ENCODE measurements at places on chromosomes 4 and X.

GRCh38 chr4:8010618-8011017, 71.0 kb upstream of the AFAP1 start:
- DNase-seq = no peak

GRCh38 chrX:151687635-151688034, 7.6 kb upstream of the PRRG3 start:
- no peak for DNase-seq

DNA sequence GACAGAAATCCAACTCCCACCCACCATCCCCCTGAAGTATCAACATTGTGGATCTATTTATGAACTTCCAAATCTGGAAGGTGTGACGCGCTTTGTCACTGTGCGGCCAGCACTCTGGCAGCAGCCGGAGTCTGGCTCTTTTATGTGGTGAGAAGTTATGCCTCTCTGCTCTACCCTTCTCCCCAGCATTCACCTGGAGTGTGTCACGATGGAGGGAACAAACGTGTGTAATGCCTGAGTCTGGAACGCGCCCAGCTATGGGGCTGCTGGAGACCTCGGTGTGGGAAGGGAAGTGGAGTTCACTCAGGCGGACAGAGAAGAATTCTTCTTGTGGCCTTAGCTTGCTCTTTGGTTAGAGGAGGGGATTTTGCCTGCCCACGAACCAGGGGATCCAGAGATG, 222.1 kb upstream of the RPL34 start:
- no peak for DNase-seq

GRCh38 chr4:2406920-2407319, 11.5 kb downstream of the ZFYVE28 start:
- DNase-seq = no peak

- DNase-seq = no peak
These were observed 14.1 kb downstream of the PAPSS1 start for GRCh38 chr4:107705742-107706556.

- DNase-seq = no peak
These were observed 80.2 kb downstream of the C4orf51 start for GRCh38 chr4:145760176-145760575.

DNA sequence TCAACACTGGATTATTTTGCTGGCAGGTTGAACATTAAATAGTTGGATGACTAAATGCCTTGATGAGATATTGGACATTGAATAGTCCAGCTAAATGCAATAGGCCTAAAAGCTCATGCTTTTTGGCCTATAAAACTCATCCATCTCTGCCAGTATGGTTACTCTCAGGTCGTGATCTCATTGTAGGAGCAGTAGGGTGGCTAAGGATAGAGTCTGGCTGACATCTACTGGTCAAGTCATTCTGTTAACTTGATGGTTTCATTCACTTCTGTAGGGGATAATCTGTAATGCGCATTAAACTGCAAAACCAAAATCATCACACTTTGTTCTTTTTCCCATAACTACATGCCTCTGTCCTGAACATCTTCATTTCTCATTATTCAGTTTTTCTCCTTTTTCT, 227.0 kb downstream of the DKK2 start:
- DNase-seq = no peak

DNA sequence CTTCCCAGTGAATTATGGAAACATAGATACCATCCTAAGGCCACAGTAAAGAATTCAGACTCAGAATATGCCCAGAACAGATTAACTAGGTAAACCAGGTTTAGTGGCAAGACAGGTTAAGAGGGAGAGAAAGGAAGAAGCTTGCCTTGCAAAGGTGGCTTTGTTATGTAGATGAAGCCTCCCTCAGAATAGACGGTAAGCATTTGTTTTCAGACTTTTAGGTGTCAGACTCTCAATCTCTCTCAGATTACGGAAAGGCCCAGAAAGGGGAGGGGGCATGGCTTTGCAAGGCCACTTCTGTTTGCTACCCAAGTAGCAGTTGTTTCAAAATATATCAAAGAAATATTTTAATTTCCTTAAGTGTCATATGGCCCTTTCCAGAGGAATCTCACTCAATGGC, 457.1 kb upstream of the BOD1L1 start:
- DNase-seq = no peak

GRCh38 chrX:16643176-16643575, 6.8 kb upstream of the S100G start:
- DNase-seq = no peak

GRCh38 chr4:59565836-59566235, 1634.3 kb upstream of the ADGRL3 start:
- no peak for DNase-seq

- no peak for DNase-seq
These were observed 4.9 kb downstream of the OPHN1 start for GRCh38 chrX:68428431-68428830.

DNA sequence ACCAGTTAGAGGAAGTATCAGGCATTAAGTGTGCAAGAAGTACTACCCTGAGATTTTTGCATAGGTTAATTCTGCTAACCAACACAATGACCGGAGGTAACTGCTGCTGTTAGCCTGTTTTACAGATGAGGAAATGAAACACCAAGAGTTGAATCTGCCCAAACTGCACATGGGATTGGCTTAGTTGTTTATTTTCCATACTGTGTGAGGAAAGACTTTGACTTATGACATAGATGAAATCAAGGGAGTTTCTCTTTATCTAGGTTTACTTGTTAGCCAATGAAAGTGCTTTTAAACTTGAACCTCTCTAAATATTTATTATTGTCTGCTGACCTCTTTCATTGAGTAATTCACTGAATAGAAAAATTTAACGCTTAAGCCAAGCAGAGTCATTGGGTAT, 10.3 kb downstream of the GUCY1B1 start:
- no peak for DNase-seq

GRCh38 chr4:55020131-55020530, 105.3 kb downstream of the KDR start:
- DNase-seq = no peak

DNA sequence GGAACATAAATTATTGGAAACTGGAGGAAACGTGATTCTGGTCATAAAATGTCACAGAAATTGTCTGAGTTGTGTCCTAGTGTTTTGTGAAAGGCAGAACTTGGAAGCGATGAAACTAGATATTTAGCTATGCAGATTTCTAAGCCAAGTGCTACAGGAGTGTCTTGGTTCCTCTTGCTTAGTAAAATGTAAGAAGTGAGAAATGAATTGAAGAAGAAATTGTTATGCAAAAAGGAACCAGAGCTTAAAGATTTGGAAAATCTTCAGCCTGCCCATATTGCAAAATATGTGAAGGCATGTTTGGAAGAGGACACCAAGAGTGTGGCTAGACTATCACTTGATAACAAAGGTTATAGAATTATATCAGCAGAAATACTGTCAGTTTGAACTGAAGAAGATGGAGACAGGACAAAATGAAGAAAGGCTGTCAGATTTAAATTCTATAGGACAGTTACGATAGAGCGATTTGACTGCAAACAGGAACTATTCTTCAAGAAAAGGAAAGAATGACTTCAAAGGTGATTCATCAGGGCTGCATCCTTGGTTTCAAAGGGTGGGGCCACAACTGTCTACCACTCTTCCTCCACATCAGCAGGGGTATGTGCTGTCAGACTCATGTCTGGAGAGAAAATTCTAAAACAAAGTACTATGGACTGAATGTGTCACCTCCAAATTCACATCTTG, 9.4 kb upstream of the CDS1 start:
- DNase-seq = no peak

DNA sequence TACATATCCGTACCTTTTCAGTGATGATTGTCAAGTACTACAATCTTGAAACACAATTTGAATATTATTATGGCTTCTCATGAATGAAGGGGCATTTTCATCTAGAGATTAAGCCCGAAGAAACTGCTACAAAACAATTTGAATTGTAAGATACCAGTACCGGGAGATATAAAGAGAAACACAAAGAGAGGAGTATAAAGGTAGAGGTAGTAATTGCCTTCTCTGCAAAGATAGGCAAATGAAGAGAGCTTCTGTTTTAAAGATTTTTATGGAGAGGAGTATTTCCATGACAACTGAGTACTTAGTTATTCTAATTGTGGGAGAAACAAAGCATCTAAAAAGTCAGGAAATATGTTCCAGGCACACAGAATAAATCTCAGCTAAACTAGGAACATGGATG, 25.3 kb upstream of the KCNIP4 start:
- DNase-seq = no peak

- no peak for DNase-seq
These were observed 277.9 kb upstream of the KLF3 start for GRCh38 chr4:38386005-38386551.

DNA sequence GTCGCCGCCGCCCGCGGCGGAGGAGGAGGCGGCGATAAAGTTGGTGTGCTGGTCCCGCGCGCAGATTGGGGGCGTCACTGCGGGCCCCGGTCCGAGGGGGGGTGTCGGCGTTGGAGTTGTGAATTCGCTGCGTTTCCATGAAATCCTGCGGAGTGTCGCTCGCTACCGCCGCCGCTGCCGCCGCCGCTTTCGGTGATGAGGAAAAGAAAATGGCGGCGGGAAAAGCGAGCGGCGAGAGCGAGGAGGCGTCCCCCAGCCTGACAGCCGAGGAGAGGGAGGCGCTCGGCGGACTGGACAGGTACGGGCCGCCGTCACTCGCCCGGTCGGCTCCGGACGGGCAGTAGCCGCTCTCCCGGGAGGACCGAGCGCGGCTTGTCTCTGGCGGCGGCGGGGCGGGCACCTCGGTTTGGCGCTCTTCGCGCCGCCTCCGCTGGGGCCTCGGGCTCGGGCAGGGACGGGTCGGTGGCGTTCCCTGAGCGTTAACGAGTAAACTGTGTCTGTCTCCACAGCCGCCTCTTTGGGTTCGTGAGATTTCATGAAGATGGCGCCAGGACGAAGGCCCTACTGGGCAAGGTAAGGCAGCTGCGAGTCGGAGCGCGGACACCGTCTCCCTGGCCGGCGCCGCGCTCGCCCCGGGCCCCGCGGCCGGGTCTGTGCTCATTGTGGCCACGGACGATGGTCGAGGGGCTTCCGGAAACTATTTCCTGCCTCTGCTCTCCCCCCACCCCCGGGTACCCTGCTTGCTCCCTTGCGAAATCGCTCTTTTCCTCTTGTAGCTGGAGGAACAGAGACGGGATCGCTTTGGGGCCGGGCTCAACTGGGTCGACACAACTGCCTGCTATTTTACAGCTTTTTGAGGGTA, 658 bp downstream of the KDM6A start:
- no peak for DNase-seq
